ENCODE measurements at places on chromosomes 1 and 21.

DNA sequence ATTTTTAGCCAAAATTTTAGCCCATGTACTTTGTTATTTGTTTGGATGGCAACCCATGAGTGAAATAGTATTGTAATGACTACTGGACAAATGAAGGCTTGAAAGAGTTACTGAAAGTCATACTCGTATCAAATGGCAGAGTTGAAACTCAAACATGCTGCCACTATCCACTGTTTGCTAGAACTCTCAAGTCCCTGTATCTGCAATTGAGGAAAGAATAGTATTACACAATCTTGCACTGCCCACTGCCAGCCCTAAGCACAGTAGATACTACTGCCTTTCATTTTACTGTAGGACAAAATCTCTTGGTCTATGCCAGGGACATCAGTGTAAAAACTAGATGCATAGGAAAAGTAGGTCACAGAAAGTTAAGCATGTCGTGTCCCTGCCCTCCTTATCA is 581.1 kb upstream of the PLXNA2 start:
- DNase-seq: no peak

DNA sequence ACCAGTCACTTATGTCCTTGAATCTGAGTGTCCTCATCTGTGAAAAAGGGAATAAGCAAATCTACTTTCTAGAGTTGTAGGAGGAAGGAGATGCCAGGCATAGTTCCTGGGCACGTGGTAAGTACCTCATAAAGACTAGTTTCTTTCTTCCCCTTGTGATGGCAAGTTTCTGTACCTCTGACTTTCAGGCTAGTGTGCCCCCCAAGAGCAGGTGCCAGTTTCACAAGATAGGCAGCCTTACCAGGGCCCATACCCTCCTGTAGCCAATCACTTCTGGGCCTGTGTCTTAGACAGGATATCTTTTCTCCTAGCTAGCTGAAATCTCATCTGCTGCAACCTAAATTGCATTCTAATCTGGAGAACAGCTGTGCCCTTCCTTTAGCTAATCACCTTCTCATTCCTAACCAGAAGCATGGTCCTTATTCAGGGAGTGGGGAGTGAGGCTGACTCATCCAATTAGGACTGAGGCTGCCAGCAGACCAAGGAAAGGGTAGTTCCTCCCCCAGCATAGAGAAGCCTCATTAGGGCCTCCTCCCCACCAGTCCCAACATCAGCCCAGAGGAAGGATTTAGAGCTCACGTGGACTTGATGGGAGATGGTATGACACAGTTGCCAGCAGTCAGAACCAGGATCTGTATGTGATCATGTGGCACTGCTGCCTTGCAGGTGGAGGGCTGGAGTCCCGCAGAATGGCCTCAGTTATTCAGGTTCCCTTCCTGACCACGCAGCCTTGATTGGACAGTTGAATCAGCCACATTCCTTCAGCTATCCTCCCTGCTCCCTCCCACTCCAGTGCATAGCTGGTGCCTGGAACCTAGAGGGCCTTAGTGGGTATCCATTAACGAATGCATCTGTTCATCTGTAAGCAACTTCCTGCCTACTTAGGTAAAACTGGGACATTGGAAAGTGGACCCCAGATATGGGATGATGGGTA is 7.9 kb downstream of the KLHDC8A start:
- no peak for DNase-seq

DNA sequence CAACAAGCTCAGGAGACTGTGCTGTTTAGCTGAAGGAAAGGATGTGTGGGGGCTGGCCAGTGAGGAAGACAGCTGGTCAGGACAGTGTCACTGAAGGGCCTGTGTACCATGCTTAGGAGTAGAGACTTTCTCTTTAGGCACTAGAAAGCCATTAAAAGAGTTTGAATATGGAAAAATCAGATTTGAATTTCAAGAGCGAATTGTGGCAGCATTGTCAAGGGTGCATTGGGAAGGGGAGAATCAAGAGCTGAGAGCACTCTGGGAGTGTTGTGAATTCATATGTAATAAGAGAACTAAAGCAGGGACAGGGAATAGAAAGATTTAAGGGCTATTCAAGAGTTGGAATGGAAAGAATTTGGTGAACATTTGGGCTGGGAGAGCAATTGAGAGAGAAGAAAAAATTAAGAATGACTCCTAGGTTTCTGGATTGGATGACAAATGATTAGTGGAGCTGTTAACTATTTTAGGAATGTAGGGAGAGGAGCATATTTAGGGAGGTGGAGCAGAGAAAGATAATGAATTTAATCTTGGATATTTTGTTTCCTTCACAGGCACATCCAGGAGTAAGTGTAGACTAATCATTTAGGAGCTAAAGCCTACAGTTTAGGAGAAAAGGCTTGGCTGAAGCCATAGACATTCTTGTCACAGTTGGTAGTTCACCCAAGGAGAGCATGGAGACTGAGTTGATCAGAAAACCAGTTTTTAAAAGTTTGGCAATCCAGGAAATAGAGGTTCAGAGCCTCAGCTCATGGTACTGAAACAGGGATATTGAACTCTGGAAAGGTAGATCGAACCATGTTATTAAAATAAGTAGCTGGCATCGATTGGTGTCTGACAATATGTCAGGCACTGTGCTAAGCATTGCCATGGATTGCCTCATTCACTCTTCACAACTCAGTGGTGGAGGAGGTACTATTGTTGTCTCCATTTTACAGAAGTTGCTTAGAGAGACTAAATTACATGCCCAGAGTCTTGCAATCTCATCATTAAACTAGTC is 23.1 kb upstream of the TOR3A start:
- DNase-seq: no peak

DNA sequence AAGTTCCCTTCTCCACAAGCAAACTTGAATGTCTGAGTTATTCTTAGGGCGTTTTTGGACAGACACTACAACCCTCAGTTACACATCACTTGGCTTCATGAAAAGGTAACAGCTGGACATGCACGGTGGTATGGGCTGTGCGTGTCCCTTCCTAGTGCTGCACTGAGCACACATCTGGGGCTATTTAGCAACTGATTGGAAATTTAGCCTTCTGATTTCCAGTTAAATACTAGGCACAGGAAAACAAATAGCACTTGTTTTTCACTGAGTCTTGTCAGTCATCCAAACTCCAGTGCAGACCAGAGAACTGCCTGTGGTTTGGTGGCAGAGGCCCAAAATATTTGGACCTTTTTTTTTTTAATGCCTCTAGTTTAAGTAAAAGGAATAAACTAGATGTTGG is 134.7 kb downstream of the TGFBR3 start:
- no peak for DNase-seq

DNA sequence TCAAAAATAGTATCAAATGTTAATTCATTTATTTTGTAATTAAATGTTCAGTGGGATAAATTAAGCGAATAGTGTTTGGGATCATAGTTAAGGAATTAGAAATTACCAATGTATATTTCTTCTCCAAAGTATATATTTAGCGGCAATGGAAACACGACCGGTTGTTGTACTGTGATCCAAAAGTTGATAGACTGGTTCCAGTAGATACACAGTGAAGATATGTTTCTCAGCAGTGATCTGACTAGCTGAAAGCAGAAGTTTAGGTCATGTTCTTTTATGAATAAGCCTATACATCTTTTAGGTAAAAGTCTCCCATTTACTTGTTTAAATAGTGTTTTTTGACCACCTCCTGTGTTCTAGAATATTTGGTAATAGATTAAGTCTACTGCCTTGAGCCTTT is 8.8 kb downstream of the USP16 start:
- no peak for DNase-seq

DNA sequence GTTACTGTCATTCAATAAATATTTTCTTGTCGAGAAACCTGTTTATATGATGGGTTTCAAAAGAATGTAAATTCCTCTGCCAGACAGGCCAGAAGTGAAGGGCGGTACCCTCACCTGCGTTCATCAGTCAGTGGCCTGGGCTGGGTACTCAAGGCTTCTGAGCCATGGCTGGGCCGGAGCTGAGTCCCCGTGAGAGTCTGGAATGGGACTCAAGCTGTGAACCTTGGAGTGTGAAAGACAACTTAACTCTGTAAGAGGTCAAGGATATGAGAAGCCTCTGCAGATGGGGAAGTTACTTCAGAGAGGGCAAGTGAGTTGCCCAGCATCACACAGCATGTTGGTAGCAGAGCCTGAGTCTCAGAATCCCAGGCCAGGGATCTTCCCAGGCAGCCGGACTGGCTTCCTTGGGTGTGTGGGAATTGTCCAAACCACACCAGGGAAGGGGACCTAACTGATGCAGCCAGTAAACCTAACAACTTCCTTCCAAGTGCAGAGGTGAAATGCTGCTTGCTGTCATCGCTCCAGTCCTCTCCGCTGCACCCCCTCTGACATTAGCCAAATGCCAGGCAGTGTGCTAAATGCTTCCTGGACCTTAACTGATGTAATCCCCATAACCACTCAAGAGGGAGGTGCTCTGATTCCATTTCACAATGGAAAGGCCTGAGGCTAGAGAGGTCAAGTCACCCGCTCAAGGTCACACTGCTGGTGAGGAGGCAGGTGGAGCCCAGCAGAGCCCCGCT is 4.8 kb downstream of the DISP3 start:
- DNase-seq: no peak

GRCh38 chr1:53552981-53553733 is 94.0 kb downstream of the DMRTB1 start:
- DNase-seq: no peak

DNA sequence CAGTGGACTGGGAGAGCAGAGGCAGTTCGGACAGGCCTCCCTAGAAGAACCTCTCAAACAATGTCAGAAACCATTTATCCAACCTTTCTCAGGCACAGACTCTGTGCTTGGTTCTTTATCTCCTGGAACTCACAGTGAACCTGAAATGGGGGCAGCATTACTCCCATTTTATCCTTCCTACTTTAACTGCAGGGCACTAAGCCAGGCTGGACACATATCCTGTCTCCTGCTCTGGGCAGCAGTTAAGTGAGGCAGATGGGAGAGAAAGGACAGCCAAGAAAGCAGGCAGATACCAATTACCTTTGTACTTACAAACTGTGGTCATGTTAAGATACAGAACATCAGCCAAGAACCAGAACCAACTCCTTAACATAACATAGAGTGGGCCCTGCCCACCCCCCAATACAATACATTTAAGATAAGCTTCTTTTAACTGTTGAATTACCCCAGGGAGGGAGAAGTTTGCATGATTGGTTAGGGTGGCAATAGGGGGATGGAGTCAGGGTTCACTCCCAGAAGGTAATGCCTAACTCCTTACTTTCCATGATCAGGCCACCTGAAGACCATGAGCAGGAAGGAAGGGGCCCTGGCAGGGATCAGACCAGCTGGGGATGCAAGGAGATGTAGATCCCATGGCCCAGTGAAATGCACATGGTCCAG is 10.9 kb downstream of the KDF1 start:
- DNase-seq: peak; percentile 14

- no peak for DNase-seq
Measured at GRCh38 chr1:113875714-113876113, 4.2 kb upstream of the PTPN22 start.

DNA sequence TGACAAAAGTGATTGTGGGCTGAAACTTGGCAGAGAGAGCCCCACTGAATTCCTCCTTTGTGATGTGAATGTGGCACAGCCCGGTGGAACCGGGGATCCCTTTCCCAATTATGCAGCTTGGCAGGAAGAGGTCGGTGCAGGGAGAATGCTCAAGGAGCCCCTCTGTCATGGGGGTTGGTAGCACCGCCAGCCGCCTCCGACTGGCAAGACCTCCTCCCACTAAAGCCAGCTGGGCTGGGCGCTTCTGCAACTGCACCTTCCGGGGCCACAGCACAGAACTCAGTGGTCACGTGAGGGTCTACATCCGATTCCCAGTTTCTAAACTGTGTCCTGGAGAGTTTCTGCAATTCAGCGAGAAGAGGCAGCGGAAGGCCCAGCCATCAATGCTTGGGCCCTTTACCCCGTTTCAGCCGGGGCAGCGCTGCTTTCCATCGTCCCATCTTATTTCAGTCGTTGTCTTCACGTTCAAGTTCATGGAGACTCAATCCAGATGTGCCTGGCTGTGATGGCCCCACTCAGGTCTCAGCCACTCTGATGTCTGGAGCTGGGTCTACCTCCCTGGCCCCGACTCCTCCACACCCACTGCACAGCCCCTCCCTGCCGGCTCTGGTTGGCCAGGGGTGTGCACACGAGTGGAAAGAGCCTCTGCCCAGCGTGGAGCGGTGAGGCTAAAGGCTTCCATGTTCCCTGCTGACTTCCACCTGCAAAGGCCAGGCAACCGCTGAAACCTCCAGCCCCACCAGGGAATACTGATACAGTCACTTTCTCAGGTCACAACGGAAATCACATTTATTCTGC is 39.8 kb upstream of the FHAD1 start:
- no peak for DNase-seq

GRCh38 chr1:161185732-161186311 is 8.5 kb upstream of the B4GALT3 start:
- DNase-seq: no peak

- DNase-seq: no peak
Measured at GRCh38 chr1:169112241-169112640, 5.8 kb downstream of the ATP1B1 start.

GRCh38 chr1:81834921-81835698 is 34.4 kb downstream of the ADGRL2 start:
- no peak for DNase-seq

DNA sequence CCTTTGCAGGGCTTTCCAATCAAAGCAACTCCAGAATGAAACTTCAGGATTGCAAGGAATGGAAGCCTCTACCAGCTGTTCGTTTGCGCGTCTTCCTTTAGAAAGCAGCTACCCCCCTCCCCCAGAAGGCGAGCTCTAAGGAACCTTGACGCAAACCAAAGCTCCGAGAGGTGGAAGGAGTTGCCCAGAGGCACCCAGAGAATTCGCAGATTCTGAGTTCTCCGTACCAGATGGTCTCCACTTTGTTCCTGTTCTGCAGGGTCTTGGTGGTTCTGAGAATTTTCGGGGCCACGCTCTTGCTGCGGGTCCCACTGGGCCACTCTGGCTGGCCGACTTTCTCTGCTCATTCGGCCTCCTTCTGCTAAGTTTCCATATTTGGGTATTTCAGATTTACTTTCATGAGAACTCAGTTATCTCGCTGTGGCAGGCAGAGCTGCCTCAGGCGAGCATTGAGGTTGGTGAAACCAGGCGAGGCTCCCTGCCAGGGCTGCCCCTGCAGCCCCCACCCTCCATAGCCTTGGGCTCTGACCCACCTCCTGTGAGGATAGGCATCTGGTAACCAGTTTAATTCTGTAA is 801 bp downstream of the TRAF5 start:
- DNase-seq: no peak

- no peak for DNase-seq
Measured at GRCh38 chr1:204670152-204670927, 15.2 kb downstream of the LRRN2 start.

GRCh38 chr1:230728710-230729392 is 14.9 kb upstream of the AGT start:
- peak; percentile 42 for DNase-seq

- DNase-seq: no peak
Measured at GRCh38 chr1:87588495-87588894, 259.8 kb downstream of the LMO4 start.

DNA sequence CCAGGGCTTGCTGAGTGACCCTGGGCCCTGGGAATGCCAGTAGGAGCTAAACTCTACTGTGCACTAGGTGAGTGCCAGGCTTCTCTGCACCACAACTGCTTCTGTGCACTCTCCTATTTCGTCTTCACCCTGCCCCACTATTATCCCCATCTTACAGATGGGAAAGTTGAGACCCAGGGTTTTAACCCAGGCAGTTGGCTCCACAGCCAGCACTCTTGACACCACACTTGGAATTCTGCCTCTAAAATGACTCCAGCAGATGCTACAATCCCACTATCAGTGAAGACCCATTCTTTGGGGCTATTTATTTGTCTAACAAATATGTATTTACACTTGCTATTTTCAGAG is 56.1 kb downstream of the FOXO6 start:
- no peak for DNase-seq
